ENCODE measurements at places on chromosomes 12 and 14. TPM values are rescaled to one million over a fixed set of nuclear protein-coding genes. Genes with fewer than 3 reads are reported as not detected.

STAT6 gene
- 34.4 TPM for total RNA-seq

- H3K4me3 ChIP-seq = peak overlapping the region; percentile 93
- H3K27me3 ChIP-seq = peaks cover 10% of the 10 kb centered on the region
- DNase-seq = peak; percentile 86
- peak overlapping the region; percentile 75 for H3K27ac ChIP-seq
Observed at GRCh38 chr12:53180931-53181645, 363 bp upstream of the CSAD start.

DNA sequence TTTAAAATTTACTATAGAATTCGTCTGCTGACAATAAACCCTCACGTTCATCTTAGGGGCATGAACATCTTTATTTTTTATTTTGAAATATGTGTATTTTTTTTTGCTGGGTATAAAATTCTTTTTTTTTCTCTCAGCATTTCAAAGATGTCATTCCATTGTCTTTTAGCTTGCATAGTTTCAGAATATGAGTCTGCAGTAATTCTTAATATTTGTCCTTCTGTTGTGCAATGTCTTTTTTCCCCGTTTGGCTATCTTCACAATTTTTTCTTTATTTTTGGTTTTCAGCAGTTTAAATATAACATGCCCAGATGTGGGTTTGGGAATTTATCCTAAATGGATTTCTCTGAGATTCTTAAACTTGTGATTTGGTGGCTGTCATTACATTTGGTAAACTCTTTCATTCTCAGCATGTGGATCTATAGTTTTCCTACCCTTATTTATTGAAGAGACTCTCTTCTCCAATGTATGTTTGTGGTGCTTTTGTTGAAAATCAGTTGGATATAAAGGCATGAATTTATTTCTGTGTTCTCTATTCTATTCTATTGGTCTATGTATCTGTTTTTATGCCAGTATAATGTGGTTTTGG lies 37.8 kb upstream of the PLBD1 start:
- no peaks in the 10 kb centered on the region for H3K27me3 ChIP-seq
- peaks cover 5% of the 10 kb centered on the region for H3K36me3 ChIP-seq
- H3K27ac ChIP-seq = no peak overlapping the region

- H3K27me3 ChIP-seq = peaks cover 2% of the 10 kb centered on the region
- no peak overlapping the region for H3K4me3 ChIP-seq
- no peak for DNase-seq
Observed at GRCh38 chr14:56304456-56304855, 186.2 kb downstream of the PELI2 start.

GRCh38 chr14:55240526-55241178 lies 30.6 kb upstream of the FBXO34 start:
- no peaks in the 10 kb centered on the region for H3K36me3 ChIP-seq
- DNase-seq = peak; percentile 63
- no peak overlapping the region for H3K4me3 ChIP-seq
- no peak overlapping the region for H3K27ac ChIP-seq
- H3K4me1 ChIP-seq = no peaks in the 10 kb centered on the region

DNA sequence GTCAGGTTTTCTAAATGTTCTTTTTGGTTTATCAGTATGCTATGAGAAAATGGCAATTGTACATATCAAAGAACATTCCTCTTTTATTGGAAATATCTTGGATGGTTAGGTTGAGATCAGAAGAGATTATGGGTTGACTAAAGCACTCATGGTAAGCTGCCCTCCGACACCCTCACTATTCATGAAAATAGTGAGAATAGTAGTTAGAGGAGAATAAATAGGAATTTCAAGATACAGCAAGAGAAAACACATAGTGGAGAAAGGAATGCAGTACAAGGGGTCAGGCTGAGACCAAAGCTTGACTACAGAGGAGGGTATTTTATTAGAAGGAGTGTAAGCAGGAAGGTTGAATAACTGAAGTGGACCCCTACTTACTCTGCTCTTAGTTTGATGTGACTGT lies 112.5 kb downstream of the PTPRQ start:
- no peaks in the 10 kb centered on the region for H3K36me3 ChIP-seq
- no peak overlapping the region for H3K4me3 ChIP-seq
- H3K4me1 ChIP-seq = no peaks in the 10 kb centered on the region
- H3K27me3 ChIP-seq = no peaks in the 10 kb centered on the region
